CD4-positive, alpha-beta T cell (primary cell): ENCODE measurements at places on chromosomes 3 and 15.

DNA sequence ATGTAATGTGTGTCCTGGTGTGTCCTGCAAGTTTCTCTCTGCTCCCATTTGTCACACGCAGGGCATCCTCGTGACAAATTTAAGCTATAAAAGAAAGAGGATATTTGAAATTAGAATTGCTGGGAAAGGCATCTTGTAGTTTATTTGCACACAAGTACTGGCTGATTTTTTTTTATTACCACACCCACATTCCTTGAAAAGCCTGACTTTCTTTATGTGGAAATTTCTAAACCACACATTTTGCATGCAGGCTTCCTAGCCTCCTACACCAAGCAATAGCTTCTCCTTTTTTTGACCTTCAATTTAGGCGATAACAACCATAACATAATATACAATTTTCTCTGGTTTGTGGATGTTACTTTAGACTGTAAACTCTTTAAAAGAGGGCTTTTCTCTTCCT lies 126.1 kb downstream of the SERPINI1 start:
- no peak for DNase-seq

DNA sequence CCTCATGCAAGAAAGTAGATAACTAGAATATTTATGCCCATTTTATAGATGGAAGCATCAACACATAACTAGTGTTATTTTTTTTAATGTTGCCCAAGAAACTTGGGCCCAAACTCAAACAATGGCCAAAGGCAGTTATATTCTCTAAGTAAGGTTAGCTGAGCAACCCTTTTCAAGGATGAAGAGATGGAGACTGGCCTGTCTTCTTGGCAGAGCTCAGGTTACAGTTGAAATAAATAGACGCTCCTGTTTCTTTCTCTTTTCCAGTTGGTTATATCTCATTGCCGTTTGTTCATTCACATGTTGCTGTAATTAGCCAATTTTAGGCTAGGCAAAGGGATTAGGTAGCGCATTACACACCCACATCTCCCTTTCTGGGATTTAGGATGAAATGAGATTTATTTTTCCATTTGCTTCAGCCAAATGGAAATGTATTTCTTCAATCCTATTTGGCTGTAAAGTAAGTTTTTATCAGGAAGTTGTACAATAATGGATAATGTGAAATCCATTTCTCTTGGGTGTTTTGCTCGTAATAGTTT lies 93.2 kb downstream of the CMSS1 start:
- no peak for DNase-seq

- no peak for DNase-seq
Measured at GRCh38 chr3:4841225-4841624, 138.0 kb upstream of the BHLHE40 start.

DNA sequence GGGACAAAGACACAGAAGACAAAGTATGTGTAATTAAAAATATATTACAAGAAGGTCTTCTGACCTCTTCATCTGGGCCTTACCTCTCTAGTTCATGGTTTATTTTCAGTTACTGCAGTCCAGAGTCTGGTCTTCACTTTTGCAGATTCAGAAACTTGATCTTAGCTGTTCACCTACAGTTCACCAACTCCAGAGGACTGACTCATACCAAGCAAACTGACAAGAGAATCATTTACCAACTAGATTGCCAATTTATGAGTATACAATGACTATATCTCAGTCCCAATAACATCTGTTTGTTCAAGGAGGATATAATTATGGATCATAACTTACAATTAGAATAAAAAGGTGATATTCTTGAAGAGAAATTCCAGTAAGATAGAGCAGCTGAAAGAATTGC lies 9.0 kb downstream of the P2RY1 start:
- DNase-seq, result no peak

DNA sequence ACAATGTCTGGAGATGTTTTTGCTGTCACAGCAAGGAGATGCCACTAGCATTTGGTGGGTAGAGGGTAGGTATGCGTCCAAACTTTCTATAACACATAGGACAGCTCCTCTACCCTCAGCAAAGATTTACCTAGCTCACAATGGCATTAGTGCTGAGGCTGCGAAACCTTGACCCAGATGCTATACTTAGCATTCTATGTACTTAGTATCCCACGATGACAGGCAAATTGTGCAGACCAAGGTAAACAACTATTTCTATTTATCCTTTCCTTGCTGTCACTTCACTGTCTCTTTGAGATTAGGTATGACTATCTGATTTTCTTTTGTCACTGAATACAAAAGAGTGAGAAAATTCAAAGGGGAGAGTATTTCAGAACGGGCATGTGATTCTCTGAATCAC lies 265.2 kb upstream of the ZNF385D start:
- no peak for DNase-seq

DNA sequence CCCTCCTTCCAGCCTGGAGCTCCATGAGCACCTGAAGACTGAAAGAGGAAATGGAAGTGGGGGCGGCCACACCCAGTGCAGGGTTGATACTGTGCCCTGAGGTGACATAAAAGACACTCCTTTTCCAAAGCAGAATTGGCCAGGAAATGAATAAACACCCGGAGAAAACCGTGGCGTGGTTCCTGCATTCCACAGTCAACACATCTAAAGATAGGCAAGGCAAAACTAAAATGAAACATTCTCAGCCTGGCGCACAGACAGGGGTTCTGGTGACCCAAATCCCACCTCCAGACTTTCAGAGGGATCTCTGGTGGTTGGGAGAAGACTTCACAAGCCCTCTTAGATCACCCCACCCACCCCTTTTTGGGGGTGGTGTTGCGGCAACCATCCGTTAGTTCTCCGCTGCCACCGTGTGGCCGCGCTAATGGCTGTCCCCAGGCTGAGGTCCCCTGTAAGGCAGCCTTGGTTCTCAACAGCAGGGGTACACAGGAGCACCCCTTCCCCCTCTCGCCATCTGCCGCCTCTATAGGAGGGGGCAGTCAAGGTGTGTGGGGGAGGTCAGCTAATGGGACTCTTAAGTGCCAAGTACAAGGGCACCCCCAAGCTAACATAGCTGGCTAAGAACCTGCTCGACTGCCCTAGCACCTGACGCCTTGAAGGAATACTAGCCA lies 2.5 kb upstream of the MST1R start:
- DNase-seq, result peak; percentile 73

- DNase-seq, result no peak
Measured at GRCh38 chr3:18556503-18557135, 131.5 kb upstream of the SATB1 start.

GRCh38 chr3:149277331-149277813 lies 55.7 kb upstream of the CP start:
- no peak for DNase-seq

DNA sequence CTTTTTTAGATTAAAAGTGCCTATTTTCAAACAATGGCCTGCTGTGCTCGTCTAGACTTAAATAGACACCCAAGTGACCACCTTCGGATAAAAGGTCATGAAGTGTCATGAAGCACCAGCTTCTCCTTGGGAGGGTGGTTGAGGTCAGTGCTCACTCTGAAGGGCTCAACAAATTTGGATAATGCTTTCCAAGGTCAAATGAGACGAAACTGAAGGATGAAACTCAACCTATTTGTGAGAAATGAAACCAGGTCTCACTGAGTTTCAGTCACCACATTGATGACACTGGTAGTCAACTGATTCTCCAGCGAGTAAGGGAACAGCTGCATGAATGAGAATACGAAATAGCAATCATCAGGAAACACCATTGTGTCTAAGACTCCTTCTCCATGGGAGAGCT lies 852.6 kb downstream of the NTRK3 start:
- no peak for DNase-seq

GRCh38 chr3:116770815-116771450 lies 61.4 kb downstream of the TUSC7 start:
- DNase-seq, result no peak

DNA sequence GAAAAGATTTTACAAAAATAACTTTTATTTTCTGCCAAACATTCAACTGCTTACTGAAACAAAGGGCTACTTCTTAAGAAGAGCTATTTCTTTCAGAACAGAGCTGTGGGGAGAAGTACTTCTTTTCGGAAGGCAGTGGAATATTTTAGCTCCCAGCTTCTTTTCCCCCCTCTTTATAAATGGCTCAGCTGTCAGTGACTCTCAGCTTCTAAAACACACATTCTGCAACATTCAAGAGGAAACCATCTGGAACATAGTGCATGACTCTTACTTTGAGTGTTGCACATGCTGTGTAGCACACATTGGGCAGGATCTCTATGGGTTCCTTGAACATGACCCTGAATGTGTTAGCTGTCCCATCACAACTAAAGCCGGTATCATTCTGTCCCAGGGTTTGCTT lies 7.0 kb upstream of the C15orf40 start:
- no peak for DNase-seq

DNA sequence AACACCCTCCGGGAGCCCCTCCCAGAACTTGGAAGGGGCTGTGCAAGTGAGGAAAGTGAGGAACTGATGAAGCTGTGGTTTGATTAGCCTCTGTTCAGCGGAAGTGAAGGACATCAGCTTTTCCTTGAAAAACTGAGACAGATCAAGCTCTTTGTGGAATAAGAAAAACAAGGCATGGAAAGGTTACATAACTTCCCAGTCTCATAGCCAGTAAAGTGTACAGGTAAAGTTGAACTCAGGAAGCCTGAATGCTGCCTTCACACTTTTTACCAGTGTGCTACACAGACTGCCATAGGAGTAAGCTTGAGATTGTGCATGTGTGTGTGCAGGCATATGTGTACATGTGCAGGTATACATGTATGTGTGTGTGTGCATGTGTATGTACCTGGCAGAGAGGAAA lies 293.2 kb downstream of the FGF12 start:
- DNase-seq, result no peak

DNA sequence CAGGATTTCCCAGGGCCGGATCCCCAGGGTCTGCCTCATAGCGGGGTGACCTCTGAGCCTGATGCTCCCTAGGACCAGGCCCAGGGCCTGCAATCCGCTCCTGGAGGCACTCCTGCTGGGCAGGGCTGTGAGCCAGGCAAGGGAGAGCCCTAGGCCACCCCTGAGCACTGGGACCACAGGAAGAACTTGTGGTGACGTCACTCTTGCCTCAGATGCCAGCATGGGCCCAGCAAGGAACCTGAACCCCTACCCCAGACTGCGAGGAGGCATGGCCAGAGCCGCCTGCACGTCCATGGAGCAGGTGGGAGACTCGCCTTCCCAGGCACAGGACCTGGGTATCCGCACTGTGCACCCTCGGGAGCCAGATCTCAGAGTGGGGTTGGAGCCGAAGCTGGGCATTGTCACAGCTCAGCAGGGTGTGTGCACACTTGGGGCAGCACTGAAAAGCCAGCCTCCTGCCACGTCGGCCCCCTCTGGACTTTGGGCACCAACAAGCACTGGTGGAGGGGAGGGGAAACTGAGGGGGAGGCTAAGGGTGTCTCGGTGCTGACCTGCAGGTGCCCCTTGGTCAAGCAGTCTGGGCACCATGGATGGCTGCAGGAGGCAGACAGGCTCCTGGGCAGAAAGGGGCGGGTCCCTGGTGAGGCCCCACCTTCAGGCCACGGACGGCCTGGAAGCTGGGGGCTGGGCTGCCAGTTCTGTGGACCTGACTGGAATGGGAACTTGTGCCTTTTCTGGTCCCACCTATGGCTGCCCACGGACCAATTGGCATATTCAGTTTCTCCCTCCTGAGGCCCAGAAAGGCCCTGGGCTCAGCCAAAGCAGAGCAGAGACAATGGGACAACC lies 49.3 kb downstream of the SLC6A20 start:
- DNase-seq, result no peak

DNA sequence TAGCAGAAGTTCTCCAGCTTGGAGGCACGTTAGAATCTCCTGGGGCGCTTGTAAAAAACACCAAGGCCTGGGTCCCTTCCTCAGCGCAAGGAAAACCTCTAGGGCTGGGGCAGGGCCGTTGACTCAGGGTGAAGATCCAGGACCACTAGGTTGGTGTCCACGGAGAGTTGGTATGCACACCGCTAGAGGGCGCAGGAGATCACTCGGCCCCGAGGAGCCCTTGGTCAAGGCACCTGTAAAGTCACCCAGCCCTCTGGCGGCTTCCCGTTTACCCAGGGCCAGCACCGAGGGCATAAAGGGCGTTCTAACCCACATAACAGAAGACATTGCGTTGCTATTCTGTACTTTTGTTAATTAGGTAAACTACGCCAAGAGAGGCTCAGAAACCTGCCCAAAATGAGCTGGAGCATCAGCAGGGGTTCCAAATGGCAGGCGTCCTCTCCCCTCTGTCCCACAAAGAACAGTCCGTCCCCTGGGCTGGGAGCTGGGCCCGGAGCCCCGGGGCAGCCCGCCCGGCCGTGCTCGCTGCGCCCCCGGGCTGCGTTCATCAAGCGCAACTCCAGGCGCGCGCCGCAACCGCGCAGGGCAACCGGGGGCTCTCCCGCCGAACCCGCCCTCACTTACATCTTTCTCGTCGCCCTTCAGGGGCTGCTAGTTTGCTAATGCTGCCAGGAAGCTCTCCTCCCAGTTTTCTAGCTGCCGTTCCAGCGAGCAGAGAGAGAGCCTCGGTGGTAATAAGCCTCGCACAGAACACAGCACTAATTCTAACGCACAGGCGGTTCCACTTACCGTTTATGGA lies 332.1 kb downstream of the ARRDC4 start:
- no peak for DNase-seq

- no peak for DNase-seq
Measured at GRCh38 chr15:74041777-74042435, 40.4 kb downstream of the GOLGA6A start.

DNA sequence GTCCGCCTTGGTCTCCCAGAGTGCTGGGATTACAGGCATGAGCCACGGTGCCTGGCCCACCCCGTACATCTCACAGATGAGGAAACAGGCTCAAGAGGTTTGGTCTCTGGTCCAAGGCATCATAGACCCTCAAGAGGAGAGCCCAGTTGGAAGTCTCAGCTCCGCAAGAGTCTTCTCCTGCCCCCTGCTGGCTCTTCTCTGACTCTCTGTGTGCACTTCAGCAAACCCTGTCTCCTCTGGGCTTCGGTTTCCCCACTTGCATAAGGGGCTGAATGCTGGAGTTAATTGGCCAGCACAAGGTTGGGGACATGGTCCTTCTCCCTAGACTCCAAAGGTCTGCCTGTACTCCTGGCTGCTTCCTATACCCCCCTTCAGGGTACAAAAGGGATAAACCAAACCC lies 3.9 kb downstream of the MST1R start:
- no peak for DNase-seq

- no peak for DNase-seq
Measured at GRCh38 chr15:28979208-28979841, 93.6 kb downstream of the APBA2 start.

DNA sequence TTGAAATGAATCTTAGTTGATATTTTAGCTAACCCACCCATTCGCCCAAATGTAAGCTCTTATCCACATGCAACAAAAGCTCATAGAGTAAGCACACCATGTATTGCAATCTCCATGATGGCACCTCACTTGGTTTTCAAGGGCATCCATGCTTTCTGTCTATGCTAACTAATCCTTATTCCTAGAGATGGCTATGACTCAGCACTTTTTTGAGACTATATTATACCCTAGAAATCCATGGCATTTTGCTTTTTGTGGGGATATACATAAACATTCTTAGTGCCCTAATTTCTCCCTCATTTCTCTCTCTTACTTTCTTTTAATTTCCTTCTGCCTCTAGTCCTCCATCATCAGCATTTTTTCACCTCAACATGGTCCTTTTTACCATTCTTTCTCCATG lies 168.5 kb upstream of the STT3B start:
- no peak for DNase-seq

- no peak for DNase-seq
Measured at GRCh38 chr3:23590424-23591273, 215.1 kb upstream of the UBE2E1 start.
